Hematopoietic multipotent progenitor cell treated with erythropoietin and hydrocortisone succinate and interleukin-3 and kit ligand, for 15 days (in vitro differentiated cells): ENCODE measurements at places on chromosomes 7 and 10.

DNA sequence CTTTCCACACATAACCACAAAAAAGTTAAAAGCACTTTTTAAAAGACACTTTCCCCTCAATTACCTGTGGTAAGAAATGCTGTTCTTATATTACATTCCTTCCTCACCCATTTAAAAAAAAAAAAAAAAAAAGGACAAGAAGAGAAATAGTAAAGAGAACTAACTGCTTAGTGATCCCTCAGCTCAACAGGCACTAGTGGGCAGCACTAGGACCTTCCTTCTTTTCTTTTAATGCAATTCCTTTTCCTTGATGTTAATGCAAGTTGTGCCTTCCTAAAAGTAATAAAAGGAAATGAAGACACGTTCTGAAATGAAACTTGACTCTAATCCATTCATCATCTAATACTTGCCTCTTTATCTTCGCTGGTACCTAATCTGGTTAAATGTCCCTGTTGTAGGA is 189.7 kb downstream of the TCF7L2 start:
- DNase-seq = no peak

- no peak for DNase-seq
These were observed 93.5 kb downstream of the ZNF783 start for GRCh38 chr7:149355390-149356048.

GRCh38 chr7:30225863-30226613 is 58.4 kb upstream of the ZNRF2 start:
- DNase-seq = no peak

DNA sequence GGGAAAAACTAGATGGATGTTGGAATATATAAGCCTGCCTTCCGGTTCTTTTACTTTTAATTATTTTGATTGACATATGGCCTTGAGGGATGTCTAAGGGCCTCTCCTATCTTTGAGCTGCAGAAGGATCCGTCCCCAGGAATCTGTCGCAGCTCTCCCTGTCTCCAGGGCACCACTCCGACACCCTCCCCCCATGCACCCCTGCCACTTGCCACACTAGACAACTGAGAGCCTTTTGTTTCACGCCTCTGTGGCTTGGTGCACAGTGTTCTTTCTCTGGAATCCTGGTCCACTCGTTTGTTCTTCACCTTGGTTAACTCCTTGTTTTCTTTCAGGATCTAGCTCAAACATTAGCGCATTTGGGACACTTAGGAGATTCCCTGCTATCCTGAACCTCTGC is 124.1 kb upstream of the EFCAB10 start:
- no peak for DNase-seq

GRCh38 chr7:137888241-137888640 is 41.5 kb upstream of the DGKI start:
- no peak for DNase-seq

- DNase-seq = no peak
These were observed 54.9 kb downstream of the FAM204A start for GRCh38 chr10:118287076-118287806.

GRCh38 chr7:76356823-76357222 is 2.0 kb downstream of the YWHAG start:
- DNase-seq = peak; percentile 43
